ENCODE measurements at places on chromosomes 5 and 9.

DNA sequence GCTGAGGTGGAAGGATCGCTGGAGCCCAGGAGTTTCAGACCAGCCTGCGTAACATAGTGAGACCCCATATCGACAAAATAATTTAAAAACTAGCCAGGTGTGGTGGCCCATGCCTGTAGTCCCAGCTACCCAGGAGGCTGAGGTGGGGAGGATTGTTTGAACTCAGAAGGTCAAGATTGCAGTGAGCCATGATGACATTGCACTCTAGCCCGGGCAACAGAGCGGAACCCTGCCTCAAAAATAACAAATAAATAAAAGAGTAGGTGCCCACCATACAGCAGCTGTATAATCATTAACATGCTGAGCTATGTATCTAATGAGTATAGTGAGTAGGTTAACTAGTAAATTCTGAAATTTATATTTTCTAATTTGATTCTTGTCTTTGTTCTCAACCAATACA is 11.0 kb upstream of the ATP6V0E1 start:
- no peak for DNase-seq

GRCh38 chr9:131720330-131720729 is 19.5 kb downstream of the RAPGEF1 start:
- no peak for DNase-seq

DNA sequence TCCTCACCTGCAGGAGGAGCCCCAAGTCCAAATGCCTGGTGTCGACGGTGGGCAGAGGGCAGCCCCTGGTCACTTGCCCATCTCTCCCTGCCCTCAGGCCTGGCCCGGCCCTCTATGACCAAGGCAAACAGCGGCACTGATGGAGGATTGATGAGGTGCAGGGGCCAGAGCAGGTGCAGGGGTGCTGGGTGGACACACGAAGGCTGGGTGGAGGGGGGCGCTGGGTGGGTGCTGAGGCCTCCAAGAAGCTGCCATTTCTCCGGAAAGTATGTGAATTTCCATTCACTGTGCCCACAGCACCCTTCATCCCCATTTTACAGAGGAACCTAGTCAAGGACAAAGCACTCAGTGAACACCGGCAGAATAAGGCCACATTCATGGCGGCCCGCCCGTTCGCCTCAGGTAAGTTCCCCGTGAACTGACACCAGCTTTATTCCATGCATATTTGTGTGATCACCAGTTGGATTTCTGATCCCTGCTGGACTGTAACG is 143.8 kb upstream of the PPP1R26 start:
- DNase-seq: no peak

DNA sequence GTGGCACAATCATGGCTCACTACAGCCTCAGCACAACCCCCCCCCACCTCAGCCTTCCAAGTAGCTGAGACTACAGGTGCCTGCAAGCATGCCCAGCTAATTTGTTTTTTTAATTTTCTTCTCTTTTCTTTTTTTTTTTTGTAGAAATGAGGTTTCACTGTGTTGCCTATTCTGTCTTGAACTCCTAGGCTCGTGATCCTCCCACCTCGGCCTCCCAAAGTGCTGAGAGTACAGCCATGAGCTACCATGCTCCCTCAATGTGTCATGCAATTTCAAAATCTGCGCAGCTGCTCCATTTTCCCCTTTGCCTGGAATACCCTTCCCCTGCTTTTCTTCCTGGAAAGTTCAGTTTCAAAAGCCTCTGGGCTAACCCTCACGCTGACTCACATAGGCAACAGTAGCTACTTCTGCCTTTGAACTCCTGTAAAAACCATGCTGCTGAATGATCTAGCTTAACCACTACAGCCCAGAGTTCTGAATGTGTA is 71.0 kb upstream of the IL7R start:
- no peak for DNase-seq

GRCh38 chr9:98374385-98375051 is 119.1 kb upstream of the TBC1D2 start:
- peak; percentile 37 for DNase-seq

GRCh38 chr9:28464481-28465216 is 891.4 kb upstream of the C9orf72 start:
- DNase-seq: no peak

DNA sequence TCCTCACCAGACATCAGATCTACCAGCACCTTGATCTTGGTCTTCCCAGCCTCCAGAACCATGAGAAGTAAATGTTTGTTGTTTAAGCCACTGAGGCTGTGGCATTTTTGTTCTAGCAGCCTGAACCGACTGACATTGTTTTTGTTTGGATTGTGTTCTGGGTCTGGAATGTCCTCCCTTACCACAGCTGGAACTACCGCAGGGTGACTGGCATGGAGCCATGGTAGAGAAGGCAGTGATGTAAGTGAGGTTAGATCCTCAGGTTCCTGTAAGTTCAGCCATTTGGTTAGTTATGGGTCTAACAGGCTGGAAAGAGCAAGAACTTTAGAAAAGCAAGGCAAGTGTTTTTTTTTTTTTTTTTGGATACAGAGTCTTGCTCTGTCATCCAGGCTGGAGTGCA is 209.3 kb downstream of the DAB2IP start:
- DNase-seq: no peak

GRCh38 chr9:128505414-128505765 is 871 bp downstream of the GLE1 start:
- DNase-seq: no peak

DNA sequence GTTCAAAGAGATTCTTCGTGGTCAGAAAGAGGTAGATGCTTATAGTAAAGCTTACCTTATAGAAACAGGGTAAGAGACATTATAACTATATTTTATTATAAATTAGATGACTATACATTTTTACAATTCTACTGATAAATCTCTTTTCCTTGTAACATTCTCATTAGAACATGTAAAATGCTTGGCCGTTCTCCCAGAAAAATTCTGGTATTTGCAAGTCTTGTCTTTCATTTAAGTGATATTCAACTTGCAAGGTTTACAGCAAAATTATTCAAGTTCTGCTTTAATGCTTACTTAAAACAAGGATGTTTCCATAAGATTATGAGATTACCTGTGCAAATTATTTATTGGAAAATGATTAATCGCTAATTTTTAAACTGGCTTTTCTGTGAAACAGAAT is 41.3 kb upstream of the CDH18 start:
- no peak for DNase-seq

GRCh38 chr5:146327257-146327870 is 11.3 kb upstream of the POU4F3 start:
- no peak for DNase-seq

GRCh38 chr5:54713923-54714581 is 196.5 kb downstream of the SNX18 start:
- DNase-seq: no peak

DNA sequence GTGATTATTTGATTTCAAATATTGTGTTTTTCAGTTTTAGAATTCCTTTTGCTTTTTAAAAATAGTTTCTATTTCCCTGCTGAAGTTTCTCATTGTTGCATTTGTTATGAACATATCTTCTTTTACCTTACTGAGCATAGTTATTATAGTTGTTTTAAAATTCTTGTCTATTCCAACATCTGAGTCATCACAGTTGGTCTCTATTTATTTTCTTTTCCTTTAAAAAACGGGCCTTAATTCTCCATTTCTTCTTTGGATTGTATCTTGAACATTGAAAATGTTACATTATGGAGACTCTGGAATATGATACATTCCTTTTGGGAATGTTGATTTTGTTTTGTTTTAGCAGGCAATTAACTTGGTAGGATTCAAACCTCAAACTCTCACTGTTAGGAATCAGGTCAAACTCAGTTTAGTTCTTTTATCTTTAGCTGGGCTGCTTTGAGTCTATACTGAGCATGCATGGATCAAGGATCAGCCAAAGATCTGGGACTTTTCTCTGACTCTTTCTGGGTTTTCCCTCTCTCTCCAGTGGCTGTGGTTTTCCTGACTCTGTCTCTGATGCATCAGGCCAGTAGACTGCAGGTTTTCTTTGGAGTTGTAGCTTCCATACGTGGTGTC is 70.3 kb downstream of the TEK start:
- no peak for DNase-seq

- DNase-seq: no peak
Measured at GRCh38 chr9:134808447-134808792, 72.2 kb upstream of the FCN2 start.

DNA sequence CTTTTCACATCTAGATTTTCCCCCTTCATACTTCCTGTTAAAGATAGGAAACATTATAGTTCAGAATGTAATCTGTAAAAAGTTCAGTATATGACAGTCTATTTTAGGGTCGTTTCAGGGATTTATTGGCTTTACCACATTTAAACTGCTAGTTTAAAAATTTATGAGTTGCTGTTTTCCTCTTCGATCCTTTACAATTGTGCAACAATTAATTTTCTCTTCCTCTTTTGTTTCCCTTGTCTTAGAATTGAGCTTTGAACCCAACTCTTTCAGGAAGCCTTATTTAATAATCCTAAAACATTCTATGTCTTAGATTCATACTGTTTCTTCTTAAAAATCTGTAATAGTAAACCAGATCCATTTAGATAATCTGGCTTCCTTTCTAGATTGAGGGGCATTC is 16.4 kb downstream of the ZSWIM6 start:
- DNase-seq: no peak

DNA sequence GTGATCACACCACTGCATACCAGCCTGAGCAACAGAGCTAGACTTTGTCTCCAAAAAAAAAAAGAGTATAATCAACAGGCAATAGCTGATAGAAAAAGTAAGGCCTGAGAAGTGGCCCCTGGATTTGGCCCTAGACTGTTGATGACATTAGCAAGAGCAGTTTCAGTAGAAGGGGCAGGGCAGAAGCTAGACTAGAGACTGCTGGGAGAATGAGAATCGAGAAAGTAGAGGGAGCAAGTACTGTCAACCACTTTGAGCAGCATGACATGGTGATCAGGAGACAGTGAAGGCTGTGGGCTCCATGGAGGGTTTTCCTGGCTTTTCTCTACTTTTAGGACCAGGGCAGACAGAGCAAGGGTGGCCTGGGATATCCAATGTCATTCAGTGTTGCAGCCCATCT is 34.9 kb upstream of the B4GALT1 start:
- DNase-seq: no peak

- no peak for DNase-seq
Measured at GRCh38 chr9:124066783-124067577, 55.4 kb downstream of the LHX2 start.

- no peak for DNase-seq
Measured at GRCh38 chr5:80134876-80135275, 99.7 kb downstream of the THBS4 start.

- no peak for DNase-seq
Measured at GRCh38 chr5:36070687-36071571, 4.2 kb upstream of the UGT3A2 start.

DNA sequence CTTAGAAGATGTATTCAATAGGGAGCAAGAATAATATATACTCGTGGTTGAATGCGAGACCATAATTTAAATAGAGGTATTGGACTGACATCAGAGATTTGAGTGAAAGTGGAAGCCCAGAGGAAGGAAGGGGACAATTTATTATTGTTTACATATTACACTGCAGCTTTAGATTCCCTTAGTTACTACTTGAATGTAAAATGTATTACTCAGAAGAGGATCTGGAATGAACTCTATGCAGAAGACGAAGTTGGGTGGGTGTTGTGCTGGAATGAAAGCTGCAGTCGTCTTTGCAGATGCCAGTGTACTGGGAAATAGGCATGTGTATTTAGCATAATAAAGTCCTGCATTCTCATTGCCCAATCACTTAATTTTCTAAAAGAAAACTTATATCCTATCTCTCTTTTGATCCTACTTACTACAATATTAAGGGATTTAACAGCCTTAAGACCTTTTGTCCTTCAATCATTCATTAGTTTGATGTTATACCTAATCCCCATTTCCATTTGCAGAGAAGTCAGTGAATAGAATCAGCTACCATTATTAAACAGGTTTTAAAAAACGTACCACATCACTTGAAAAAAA is 570.7 kb upstream of the WWC1 start:
- DNase-seq: no peak

- peak; percentile 47 for DNase-seq
Measured at GRCh38 chr5:177601577-177602457, 1.9 kb downstream of the B4GALT7 start.

DNA sequence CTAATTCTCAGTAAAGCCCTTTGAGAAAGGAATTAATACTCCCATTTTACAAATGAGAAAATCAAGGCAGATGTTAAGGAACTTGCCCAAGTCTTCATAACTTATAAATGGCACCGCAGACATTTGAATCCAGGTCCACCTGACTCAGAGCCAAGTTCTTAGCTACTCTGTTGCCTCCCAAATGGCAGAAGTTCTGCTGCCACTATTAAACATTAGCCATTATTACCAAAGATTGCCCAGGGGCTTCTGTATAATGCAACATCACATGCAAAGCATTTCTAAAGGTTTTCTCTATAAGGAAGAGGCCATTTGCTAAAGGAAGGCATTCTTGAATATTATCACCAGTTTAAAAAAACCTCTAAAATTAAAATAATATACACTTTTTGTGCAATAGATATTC is 28.3 kb downstream of the TPD52L3 start:
- DNase-seq: no peak

DNA sequence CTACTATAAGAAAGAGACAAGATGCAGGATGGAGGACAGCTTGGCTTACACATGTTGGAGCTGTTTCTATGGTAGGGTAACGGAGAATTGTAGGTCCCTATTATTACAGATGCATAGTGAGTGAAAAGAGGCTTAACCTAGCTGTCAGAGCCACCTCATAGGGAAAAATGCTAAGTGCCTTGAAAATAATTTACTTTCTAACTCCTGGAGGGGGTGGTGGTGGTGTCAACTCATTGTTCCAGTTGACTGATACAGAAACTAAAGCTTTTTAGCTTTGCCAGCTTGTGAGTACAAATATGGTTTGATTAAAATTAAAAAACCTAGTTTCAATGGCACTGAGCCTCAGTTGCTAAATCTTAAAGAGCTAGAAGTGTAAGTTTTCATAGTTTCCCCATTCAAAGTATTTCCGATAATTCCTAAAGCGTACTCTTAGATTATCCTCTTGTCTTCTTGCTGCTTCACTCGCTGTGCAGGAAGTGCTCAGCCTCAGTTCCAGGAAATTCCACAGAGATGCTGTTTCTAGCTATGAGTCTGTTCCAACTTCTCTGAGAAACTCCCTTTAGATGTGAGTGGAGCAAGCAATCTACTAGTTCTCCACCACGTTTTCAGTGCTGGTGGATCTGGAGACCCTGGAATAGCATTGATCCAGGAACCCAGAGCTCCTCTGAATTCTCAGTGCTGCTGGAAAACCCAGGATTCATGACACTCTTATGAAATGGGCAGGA is 265.2 kb downstream of the DMAC1 start:
- DNase-seq: no peak

DNA sequence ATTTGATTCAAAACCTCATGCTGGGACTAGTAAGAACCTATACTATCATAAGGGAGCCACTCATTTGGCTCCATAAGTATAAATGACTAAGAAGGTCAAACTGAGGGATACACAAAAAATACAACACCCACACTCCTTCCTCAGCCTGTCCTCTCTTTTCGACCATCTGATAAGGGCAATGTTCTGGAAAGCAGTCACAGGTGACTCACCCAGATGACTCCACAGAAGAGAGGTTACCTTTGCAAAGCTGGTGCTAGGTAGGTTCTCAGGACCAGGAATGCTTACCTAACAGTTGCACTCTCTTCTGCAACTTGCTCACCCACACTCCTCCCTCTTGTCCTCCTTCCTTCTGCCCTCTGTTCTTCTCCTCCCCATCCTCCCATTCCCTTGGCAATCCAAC is 32.9 kb downstream of the LHFPL2 start:
- DNase-seq: no peak

Data from HuH-7.5 (cell line).